Cortex of kidney (tissue), 1 donor: ENCODE measurements at places on chromosomes 7 and 10.

DNA sequence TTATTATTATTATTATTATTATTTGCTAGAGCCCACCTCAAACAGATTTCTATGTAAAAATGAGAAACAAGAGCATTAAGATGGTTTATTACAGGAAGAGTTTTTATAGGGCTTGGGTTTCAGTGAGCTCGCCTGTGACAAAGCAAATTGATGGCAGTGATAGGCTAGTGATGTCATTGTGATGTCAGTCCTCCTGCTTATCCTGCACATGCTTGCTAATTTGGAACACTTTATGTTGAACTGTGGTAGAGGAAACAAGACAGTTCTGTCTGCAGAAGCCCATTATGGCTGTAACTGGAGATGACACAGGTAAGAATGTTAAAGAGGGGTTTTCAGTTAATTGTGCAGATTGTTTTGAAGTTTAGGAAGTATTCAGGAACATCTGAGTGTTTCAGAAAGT, 68.3 kb downstream of the CREM start:
- DNase-seq: no peak

DNA sequence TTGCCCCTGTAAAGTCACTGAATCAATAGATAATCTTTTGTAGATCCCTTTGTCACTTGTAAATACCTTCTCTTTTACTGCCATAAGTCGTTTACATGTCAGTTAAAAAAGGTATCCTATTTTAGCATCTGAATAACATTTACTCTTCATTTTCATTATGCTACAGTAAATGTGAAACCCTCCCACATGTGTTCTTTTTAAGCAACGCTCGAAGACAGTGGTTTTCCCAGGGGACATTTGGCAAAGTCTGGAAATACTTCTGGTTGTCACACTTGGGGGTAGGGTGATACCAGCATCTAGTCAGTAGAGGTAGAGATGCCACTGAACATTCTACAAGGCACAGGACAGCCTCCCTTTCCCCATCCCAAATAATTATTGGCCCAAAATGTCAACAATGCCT, 23.7 kb downstream of the ATAD1 start:
- DNase-seq: no peak

DNA sequence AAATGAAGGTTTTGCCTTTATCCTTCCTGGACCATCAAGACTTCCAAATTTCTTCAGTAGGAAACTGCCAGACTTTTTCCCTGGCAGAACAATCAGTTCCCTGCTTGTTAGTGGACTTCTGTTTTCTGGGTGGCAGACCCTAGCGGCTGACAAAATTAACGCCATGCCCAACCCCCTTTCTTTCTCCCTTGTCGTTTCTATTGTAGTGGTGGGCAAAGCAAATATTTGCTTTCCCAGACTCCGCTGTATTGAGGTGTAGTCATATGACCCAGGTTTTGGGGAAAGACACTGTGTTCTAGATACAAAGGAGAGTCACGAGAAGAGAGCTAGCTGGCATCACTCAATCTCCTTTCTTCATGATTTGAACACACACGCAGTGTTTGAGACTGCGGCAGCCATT, 7.7 kb downstream of the PON2 start:
- DNase-seq: no peak

- no peak for DNase-seq
These were observed 55.6 kb upstream of the PNLIP start for GRCh38 chr10:116490028-116490662.

DNA sequence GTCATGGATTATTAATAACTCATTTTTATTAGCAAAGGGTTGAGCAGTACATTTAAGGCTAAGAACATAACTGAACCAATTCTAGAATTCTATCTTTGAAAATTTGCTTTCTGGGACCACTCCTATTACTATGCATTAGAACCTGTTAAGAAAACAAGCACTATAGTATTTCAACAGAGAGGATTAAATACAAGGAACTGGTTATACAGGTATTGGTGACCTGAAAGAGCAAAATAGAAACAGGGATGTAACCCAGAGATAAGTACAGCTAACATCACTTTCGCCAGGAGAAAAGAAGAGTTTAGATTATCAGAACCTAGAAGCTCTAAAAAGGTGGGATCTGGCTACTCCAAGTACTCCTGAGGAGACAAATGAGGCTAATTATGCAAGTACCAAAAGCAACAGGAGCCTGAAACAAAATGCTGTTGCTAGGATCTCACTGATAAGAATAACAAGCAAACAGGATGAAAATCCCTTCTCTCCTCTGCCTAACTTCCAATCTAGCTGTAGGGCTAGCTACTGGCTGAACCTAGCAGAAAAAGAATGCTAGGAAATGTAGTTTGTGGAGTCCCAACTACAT, 32.1 kb upstream of the ELAPOR2 start:
- no peak for DNase-seq

GRCh38 chr10:112471878-112472487, 25.0 kb downstream of the VTI1A start:
- DNase-seq: no peak

DNA sequence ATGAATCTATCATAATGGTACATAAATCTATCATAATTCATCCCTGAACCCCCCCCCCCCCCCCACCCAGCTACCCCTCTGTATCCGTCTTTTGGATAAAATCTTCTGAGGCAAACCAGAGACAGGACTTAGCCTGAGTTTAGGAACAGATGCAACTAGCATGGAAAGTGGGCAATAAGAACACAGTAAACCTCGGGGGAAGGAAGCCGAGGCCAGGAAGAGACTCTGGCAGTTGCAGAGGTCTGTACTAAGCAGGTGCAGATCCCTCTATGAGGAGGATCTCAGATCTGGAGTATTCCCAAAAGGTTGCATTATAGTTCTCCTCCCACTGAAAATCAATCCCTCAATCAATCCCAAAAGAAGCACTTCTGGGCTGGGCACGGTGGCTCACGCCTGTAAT, 87.2 kb downstream of the EBF3 start:
- DNase-seq: no peak

DNA sequence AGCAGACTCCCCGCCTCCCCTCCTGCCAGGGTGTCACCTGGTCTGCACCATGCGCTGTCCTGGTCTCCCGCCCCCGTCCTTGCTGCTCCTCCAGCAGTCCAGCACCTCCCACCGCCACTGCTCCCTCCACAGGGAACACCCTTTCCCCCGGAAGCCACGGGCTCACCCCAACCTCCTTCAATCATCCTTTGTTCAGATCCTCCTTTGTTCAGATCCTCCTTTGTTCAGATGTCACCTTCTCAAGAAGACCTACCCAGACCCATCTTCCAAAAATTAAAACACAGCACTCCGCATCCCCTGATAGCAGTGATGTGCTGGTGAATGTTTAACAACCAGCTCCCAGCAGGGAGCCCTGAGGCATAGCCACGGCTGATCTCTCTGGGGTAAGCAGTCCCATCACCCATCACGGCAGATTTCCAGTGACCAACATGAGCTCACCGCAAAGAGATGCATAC, 237.7 kb downstream of the USP6NL start:
- no peak for DNase-seq

DNA sequence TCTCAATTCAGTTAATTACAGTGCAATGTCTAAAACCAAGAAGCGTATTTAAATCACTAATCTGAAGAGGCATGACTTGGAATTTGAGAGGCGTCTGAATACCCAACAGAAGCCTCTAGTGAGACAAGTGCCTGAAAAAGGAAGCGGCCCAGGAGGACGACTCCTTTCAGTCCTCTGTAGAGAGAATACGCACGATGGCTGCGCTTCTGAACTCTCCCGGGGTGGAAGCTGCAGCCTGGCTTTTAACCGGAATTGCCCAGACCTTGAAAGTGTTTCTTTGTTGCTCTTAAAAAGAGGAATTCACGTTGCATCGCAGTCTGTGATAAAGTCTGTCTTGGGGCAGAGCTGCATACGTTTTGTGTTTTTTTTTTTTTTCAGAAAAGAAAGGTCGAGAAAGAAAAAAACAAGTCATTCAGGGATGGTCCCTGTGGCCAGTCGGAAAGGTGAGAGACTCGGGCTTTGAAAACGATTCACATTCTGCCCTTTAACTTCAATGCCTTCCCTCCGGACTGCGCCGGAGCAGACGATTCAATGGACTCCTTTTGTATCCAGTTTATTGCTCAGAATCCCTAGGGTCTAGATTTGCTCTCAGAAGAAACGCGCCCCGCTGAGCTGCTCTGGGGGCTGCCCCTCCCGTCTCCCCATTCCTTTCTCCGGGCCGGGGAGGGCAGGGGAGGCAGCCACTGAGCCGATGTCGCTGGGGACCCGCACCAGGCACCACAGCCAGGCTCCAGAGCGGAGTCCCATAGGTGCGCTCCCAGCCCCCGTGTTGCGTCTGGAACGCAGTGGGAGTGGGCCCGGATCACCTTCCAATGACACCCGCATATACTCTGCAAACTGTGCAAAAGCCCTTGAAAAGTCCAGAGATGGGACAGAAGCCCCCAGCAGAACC, 994 bp upstream of the PTF1A start:
- no peak for DNase-seq

DNA sequence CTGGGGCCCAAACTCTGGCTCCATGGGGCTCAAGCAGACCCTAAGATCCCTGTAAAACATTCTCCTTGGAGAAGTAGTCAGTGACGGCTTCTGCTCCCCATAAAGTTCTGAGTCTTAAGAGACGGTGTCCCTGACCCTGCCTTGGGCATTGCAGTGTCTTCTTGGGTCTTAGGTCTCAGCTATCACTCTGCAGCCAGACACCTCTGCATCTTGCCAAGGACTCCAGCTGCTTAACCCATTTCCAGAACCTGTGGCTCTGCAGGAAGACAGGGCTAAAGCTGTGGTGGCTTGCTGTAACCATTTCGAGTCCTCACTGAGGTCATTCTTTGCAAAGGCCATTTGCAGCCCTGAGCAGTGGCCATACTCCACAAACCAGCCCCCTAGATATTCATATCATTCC, 337.1 kb upstream of the ZMIZ1 start:
- no peak for DNase-seq

GRCh38 chr7:107691716-107692115, 31.1 kb downstream of the SLC26A4 start:
- DNase-seq: no peak
